ENCODE measurements at places on chromosomes 5 and 9. TPM values are rescaled to one million over a fixed set of nuclear protein-coding genes. Genes with fewer than 3 reads are reported as not detected.

- H3K36me3 ChIP-seq, result no peaks in the 10 kb centered on the region
- H3K27me3 ChIP-seq, result peaks cover 2% of the 10 kb centered on the region
- peaks cover 18% of the 10 kb centered on the region for H3K4me1 ChIP-seq
- peak; percentile 20 for DNase-seq
- H3K27ac ChIP-seq, result no peak overlapping the region
These were observed 129.6 kb downstream of the KCNIP1 start for GRCh38 chr5:170633235-170634081.

DNA sequence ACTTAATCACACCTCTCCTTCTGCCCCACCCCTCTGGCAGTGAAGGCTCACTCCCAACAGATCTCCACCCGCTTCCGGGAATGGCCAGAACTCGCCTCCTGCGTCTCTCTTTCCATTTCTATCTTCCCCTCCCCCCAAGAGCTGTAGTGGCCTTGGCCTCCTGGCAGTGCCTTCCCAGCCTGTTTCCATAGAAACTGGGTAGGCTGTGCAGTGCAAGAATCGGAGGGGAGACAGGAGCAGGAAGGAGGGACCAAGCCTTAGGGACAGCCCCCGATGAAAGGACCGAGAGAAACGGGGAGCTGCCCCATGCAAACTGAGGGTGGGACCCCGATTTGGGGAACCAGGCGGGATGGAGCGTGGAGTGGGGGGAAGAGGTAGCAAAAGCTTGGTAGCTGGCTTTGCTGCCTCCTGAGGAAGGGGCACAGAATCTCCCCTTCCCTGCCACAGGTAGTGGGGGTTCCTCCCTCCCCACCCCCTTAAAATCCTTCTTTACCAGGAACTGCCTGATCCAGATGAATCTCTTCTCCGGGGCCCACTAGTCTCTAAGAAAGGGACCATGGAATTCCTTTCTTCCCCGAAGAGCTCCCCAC, 4.5 kb upstream of the PCDH1 start:
- H3K4me3 ChIP-seq, result no peak overlapping the region
- no peak overlapping the region for H3K27ac ChIP-seq
- H3K4me1 ChIP-seq, result peaks cover 12% of the 10 kb centered on the region
- peaks cover 62% of the 10 kb centered on the region for H3K27me3 ChIP-seq
- DNase-seq, result no peak

GRCh38 chr5:16626696-16627264, 10.0 kb upstream of the RETREG1 start:
- H3K4me1 ChIP-seq, result peaks cover 26% of the 10 kb centered on the region
- no peaks in the 10 kb centered on the region for H3K36me3 ChIP-seq

DNA sequence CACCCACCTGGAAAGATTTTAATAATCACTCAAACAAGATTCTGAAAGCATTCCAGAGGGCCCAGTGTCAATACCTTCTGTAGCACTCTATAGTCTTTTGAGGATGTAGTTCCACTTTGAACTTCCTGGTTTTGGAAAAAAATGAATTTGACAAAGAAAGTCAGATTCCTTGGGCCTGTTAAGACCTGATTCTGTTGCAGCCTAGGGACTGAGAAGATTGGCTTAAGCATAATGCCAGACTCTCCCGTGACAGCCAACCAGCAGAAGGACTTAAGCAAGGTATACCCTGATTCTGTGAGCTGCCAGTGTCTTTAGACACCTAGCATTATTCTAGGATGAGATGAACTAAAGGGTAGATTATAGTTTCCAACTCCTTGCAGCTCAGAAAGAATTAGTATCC, 6.8 kb downstream of the SPINK5 start:
- H3K36me3 ChIP-seq, result no peaks in the 10 kb centered on the region
- H3K27me3 ChIP-seq, result no peaks in the 10 kb centered on the region
- no peak overlapping the region for H3K4me3 ChIP-seq
- H3K27ac ChIP-seq, result no peak overlapping the region
- no peak for DNase-seq
- no peaks in the 10 kb centered on the region for H3K4me1 ChIP-seq

- no peak for DNase-seq
- no peak overlapping the region for H3K27ac ChIP-seq
- peaks cover 7% of the 10 kb centered on the region for H3K36me3 ChIP-seq
- no peak overlapping the region for H3K4me3 ChIP-seq
- H3K27me3 ChIP-seq, result peaks cover 1% of the 10 kb centered on the region
These were observed 17.0 kb downstream of the NIPSNAP3B start for GRCh38 chr9:104780796-104781395.

The IL5 gene
- 4.1 TPM for total RNA-seq

The N4BP3 gene
- total RNA-seq, result 3.2 TPM

The MYOZ3 gene
- 0.07 TPM for total RNA-seq

The KIAA1958 gene
- 6.1 TPM for total RNA-seq

The IL4 gene
- 6.8 TPM for total RNA-seq

The TLX3 gene
- not detected for total RNA-seq
